ENCODE measurements at places on chromosomes 6 and 20.

DNA sequence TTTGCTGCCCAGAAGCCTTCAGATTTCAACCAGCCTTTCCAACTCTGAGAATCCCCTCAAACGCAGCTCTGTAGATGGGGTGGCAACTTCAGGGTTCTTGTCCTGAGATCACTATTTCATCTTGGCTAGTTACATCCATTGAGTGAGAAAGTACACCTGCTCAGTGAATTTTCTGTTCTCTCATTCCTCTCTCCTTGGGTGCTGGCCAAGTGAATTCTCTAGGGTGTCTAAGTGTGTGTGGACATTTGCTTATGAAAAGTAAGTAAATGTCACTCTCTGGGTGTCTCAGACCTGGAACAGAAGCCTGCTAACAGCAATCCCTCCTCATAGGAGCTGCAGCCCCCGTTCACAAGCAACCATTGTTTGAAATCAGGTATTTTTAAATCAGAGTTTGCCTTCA, 3.8 kb downstream of the RIN2 start:
- no peak for DNase-seq

DNA sequence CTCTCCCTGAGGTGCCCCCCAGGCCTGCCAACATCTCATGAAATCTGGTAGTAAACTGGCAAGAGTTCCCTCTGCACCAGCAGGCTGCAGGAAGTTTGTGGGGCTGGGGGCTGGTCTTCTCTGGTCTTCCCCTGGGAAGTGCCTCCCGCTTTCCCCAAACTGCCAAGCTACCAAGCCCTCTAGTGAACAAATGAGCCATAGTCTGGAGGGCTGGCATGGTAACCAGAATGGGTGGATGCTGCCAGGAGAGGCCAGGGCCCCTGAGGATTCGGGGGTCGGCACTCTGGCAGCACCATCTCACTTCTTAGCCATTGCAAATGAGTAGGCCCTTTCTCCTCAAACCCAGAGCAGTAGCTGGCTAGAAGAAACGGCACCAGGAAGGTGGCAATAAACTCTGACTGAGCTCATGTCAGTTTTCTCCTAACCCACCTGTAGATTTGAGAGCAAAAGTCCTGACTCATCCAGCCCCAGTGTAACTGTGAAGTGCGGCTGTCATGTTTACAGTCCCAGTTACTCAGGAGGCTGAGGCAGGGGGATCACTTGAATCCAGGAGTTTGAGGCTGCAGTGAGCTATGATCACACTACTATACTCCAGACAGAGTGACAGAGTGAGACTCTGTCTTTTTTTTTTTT, 35.9 kb downstream of the ZC3H12D start:
- DNase-seq = no peak

DNA sequence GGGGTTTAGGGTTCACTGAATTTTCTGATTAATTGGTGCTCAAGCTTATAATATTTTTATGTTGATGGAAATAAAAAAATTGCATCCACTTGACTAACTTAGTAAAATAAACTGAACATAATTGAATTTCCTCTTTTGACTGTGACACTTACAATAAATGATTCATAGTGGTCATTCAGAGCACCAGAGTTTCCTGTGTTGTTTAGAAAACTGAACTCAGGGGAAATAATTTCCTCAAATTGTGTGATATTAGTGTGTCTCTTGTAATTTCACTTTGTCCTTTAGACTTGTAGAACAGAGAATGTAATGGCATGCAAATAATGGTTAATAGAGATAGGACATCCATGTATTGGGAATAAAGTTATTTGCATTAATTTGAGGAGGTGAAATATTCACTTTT, 319.7 kb upstream of the MAN1A1 start:
- DNase-seq = no peak

DNA sequence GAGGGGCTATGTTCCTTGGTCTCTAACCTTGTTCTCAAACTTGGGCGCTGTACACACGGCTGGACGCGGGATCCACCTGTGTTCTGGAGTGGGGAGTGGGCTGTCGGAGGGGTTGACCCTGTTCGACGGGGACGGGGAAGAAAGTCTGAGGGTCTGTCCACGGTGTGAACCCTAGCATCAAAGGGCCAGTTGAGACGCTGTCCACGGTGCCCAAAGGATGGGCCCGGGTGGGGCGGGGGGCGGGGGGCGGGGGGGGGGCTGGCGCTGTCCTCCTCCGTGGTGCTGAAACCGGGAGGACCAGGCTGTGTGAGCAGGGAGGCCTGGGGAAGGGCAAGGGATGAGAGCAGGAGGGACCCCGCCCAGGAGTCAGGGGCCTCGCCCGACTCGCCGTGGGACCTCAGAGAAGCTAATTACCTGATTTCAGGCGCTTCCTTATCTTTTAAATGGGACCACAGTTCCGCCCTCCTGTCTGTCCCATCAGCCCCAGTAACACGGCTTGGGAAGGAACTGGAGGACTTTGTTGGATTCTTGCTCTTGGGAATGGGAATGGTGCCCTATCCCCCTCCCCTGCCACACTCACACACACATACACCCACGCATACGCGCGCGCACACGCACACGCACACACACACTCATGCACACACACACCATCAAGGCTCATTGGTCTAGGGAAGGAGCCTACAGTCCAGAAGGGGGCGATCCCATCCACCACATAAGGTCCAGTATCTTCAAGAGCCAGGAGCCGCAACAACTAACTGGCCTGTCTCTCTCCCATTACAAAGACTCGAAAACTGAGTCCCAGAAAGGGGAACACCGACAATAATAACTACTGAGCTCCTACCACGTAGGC, 1.0 kb upstream of the VSTM2L start:
- no peak for DNase-seq

- DNase-seq = no peak
Observed at GRCh38 chr20:63135411-63135810, 80.5 kb downstream of the YTHDF1 start.

GRCh38 chr20:35886537-35886936, 67.8 kb downstream of the SCAND1 start:
- no peak for DNase-seq

GRCh38 chr6:50187351-50187921, 137.7 kb upstream of the DEFB112 start:
- DNase-seq = no peak
